ENCODE measurements at places on chromosomes 6 and 20.

- no peak for DNase-seq
Observed at GRCh38 chr6:111852725-111853124, 20.5 kb downstream of the FYN start.

DNA sequence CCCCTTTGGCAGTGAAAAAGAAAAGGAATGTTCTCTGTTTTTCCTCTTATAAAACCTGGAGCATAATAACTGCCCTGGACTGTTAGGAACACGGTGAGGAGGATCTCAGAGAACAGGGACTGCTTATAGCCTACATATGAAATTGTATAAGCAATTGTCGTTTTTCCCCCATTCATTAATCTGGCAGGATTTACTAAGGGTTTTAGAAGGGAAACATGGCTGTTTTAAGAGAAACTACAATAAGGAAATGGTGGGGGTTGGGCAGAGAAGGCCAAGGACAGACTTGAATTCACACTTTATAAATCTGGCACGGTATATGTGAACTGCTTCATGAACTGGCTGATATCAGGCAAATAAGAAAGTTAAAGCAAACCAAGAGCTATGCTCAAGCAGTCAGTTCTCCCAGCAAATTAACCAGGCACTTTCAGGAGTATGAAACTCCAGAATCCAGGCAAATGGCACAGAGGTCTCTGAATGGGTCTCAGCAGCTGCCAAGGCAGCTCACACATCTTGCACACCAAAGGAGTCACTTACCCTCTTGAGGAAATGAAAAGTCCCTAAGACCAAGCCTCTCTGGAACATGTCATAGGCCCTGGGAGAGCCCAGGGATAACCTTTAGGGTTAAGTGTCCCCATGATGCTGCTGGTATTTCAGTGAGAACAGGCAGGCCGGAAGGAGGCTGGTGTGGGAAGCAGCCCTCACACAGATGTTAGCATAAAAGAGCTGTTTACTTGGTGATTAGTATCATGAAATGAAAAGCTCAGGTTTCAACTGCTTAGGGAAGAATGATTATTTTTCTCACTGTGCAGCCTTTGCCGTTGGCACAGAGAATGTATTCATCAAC lies 260.5 kb upstream of the MARCKS start:
- no peak for DNase-seq

- DNase-seq: no peak
Observed at GRCh38 chr20:46330831-46331371, 22.6 kb upstream of the CDH22 start.

GRCh38 chr6:143196525-143197225 lies 136.0 kb downstream of the AIG1 start:
- DNase-seq: no peak

DNA sequence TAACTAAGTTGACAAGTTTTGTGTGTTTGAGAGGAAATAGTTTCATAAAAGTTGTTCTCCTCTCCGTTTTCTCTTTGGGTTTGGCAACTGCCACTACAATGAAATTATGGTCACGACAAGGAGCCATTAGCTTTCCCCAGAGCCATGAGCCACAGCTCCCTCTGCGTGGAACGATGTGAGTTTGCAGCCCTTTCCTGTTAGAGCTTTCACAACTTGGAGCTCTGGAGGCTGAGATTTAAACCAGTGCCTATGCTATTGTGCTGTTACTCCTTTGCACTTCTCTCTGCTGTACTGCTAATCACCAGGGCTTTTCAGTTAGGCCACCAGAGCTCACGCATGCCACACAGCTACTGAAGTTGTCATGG lies 29.3 kb upstream of the TXNDC5 start:
- no peak for DNase-seq

GRCh38 chr6:111534231-111534751 lies 51.3 kb upstream of the REV3L start:
- no peak for DNase-seq

DNA sequence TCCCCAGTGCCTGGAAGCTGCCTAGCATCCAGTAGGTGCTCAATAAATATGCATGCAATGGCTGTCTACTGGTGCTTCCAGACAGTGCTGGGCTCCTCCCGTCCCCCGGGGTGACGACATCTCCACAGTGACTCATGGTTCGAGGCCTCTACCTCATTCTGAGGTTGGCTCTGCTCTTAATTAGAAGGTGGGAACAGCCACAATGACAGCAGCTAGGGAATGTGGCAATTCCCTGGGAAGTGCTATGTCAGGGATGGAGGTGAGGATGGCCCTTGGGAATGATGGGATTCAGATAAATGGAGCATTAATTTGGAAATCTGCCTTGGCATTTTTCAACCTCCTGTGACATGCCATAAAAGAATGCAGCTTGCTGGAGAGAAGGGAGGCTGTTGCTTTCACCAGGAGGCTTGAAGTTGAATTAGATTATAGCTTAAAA lies 43.5 kb upstream of the NFATC2 start:
- DNase-seq: no peak

- DNase-seq: peak; percentile 17
Observed at GRCh38 chr20:2693286-2694007, 867 bp downstream of the EBF4 start.

GRCh38 chr6:170485159-170485558 lies 67.9 kb downstream of the PSMB1 start:
- DNase-seq: no peak

GRCh38 chr6:157326979-157327378 lies 3.7 kb upstream of the TMEM242 start:
- DNase-seq: no peak

DNA sequence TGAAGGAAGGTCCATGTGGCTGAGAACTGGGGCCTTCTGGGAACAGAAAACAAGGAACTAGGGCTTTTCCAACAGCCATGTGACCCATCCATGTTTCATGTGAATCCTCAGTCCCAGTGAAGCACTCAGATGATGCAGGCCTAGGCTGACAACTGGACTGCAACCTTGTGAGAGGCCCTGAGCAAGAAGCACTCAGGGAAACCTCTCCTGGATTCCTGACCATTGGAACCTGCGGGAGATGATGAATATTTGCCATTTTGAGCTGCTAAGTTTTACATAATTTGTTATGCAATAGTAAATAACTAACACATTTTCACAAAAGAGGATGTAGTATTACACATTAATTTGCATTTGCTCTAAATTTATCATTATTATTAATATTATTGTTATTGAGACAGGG lies 38.4 kb upstream of the HLA-G start:
- DNase-seq: no peak

- DNase-seq: no peak
Observed at GRCh38 chr20:49560646-49561045, 7.3 kb downstream of the PTGIS start.

DNA sequence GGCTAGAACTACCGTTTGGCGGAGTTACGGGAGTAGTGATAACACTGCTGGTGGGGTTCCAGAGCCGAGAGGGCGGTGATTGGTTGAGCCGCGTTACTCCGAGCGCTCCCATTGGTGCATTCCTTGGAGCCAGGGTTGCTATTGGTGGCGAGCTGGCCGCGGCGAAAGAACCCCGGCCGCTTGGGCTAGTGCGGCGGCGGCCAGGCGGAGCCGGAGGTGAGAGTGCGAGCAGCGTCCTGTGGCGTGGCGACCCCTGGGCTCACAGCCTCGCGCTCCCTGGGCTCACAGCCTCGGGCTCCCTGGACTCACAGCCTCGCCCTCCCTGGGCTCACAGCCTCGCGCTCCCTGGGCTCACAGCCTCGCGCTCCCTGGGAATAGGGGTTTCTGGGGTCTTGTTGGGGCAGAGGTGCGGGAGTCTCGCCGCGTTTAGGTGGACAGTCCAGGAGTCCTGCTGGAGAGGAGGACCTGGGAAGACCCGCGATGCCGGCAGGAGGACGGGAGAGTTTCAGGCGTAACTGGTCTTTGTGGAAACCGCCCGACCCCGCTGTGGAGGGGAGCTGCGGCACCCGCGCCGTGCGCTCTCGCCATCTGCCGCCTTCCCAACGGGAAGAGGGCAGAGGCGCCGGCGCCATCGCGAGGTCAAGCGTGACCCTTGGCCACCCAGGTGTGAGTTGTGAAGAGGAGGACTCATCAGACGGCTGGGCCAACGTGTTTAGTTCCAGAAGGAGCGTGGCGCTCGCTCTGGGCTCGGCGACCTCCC lies 12.2 kb downstream of the PRDM13 start:
- DNase-seq: no peak

GRCh38 chr20:47805951-47806350 lies 20.7 kb upstream of the SULF2 start:
- DNase-seq: no peak

- no peak for DNase-seq
Observed at GRCh38 chr6:8627085-8627861, 191.9 kb upstream of the SLC35B3 start.

DNA sequence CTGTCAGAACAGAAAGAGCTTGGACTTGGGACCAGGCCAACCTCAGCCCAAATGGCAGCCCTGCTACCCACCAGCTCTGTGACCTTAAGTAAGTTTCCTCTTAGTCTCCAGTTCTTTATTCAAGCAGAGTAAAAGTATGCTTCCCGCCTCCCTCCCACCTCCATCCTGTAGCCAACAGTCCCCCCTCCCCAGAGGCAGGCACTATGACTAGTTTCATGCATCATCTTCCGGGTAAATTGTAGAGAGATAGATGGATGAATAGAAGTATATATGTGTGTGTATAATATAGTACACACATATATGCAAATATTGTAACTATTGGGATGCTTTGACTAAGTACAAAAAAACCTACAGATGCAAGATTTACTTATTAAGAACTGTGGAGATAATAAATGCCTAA lies 39.5 kb upstream of the B4GALT5 start:
- DNase-seq: no peak

DNA sequence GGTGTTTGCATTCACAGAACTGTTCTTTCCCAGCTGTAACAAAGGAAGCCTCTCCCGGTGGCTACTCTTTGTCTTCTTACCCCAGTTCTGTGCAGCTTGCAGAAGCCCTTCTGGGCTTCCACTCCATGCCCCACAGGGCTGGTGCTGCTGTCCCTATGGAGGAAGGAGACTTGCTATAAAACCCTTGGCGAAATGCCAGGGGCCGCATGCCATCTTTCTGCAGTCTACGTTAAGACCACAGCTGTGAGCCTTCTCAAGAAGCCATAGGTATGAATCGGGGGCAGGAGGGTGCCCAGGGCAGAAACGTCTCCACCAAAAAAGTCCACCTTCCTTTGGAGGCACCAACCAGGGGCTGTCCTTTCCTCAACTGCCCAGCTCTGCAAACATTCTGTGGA lies 60.7 kb downstream of the PRND start:
- no peak for DNase-seq

- no peak for DNase-seq
Observed at GRCh38 chr6:16130932-16131387, 2.1 kb downstream of the MYLIP start.

- DNase-seq: no peak
Observed at GRCh38 chr20:19817017-19817416, 59.0 kb downstream of the RIN2 start.
